ENCODE measurements at places on chromosomes 5 and 9.

DNA sequence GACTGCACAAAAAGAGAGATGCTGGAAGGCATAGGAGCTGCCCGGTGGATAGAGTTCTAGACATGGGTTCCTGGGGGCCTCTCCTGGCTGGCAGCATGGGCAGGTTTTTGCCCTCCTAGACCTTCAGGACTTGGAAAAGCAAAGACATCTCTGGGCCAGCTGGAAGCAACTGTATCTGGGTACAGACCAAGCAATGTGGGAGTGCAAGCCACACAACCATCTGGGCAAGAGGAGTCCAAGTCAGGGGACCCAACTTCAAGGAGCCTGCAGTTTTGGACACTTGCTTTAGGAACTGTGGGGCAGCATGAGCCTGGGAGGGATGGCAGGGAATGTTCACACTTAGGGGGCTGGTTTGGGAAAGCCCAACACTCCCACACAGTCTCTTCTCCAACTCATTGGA, 323.3 kb downstream of the GADD45G start:
- H3K36me3 ChIP-seq = no peaks in the 10 kb centered on the region
- H3K27ac ChIP-seq = no peak overlapping the region
- peaks cover 6% of the 10 kb centered on the region for H3K4me1 ChIP-seq
- no peak overlapping the region for H3K4me3 ChIP-seq

DNA sequence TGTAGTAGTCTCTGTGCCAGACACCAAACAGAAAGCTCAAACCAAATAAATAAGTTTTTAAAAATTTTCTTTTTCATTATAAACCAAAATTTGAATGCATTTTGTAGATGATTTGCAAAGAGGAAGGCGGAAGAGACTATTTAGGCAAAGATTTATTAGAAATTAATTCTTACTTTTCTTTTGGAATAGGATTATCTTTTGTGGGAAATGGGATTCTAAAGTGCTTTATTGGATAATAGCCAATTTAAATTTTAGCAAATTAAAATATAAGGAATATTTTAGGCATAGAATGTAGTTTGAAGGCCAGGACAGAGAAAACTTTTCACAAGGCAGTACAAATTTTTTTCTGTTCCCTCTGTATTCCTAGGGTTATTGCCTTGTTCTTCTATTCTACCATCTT, 311.4 kb upstream of the ITGA1 start:
- H3K4me3 ChIP-seq = no peak overlapping the region
- no peak overlapping the region for H3K27ac ChIP-seq
- H3K36me3 ChIP-seq = no peaks in the 10 kb centered on the region
- H3K27me3 ChIP-seq = no peaks in the 10 kb centered on the region
- no peak for DNase-seq

DNA sequence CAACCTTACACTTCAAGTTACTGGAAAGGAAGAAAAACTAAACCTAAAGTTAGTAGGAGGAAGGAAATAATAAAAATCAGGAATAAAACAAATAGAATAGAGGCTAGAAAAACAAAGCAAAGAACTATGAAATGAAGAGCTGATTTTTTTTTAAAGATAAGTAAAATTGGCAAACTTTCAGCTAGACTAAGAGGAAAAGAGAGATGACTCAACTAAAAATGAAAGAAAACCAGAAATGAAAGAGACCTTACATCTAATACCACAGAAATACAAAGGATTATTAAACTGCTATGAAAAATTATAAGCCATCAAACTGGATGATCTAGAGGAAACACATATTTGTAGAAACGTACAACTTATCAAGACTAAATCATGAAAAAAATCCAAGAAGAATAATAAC, 60.0 kb downstream of the PRRC1 start:
- no peaks in the 10 kb centered on the region for H3K27me3 ChIP-seq
- H3K27ac ChIP-seq = no peak overlapping the region
- no peak for DNase-seq
- H3K36me3 ChIP-seq = no peaks in the 10 kb centered on the region

GRCh38 chr5:153974131-153974812, 64.4 kb downstream of the FAM114A2 start:
- DNase-seq = no peak
- H3K36me3 ChIP-seq = no peaks in the 10 kb centered on the region
- no peaks in the 10 kb centered on the region for H3K4me1 ChIP-seq
